ENCODE measurements at places on chromosomes 7 and 10.

- no peak for DNase-seq
Observed at GRCh38 chr7:45656431-45656830, 82.3 kb downstream of the ADCY1 start.

GRCh38 chr7:1225441-1226185 lies 7.1 kb upstream of the UNCX start:
- DNase-seq, result no peak

GRCh38 chr10:43125881-43126731 lies 12.1 kb upstream of the CSGALNACT2 start:
- DNase-seq, result no peak

- no peak for DNase-seq
Observed at GRCh38 chr10:1895691-1896090, 158.4 kb upstream of the ADARB2 start.

DNA sequence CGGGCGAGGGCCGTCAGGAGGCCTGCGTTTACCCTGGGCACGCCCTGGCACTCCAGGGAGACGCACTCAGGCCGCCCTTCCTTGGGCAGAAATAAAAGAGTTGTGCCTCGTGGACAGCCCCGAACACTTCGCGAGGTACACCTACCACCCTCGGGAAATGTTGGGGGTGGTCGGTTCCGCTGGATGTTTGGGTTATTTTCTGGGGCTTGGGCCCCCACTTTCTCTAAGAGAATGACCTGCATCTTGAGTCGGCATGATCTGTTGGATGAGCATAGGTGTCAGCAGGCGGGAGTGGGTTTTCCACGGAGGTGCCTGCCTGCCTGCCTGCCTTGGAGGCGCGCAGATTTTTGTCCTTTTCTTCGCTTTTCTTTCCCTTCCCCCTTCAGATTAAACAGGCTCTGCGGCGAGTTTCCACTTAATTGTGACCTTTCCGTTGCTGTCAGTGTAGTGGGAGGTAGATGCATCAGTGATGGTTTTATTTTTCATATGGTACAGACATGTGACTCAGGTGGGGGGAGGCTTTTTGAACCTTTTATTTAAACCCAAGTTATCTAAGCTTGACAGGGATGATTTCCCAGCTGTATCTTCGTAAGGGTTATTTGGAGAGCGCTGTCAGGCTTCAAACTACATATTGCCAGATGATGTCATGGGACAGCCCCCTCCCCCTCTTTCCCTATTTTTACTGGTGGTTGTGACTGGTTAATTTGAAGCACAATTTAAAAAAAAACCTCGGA lies 661 bp downstream of the HECTD2 start:
- no peak for DNase-seq

- DNase-seq, result no peak
Observed at GRCh38 chr7:139159900-139160675, 50.6 kb upstream of the ZC3HAV1 start.

DNA sequence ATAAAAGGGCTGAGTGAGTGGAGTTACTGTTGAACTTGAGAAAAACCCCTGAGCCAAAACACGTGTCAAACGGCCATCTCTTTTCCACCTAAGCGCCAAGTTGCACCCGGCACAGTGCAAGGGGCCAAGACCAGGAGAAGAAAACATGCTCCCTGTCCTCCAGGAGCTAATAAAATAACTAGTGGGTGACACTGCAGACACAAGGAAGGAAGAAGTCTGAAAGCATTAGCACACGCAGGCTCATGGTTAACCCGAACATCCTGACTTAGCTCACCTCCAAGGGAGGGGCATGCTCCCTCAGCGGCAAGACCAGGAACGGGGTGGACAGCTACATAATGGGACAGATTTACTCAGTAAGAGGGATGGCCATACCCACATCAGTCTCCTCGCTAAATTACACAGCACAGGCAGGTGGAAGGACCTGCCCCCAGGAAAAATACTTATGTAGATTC lies 65.0 kb downstream of the PIP4K2A start:
- DNase-seq, result no peak

DNA sequence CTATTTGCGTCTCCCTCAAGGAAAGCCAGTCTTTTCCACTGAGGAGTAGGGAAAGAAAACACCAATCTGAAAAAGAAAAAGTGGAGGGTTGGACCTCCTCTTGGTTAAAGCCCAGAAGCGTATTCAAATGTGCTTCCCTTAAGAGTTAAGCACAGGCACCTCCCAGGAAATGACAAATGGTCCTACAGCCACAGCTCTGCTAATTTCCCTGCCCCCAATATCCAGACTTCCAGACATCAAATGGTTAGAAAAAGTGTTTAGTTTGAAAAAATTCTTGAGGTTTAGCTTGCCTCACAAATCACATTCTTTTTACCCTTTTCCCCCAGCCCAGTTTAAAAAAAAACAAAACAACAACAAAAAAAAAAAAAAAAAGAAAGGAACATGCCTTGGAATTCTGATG lies 19.0 kb upstream of the COL1A2 start:
- no peak for DNase-seq

GRCh38 chr10:114100848-114101741 lies 57.4 kb downstream of the ADRB1 start:
- no peak for DNase-seq

GRCh38 chr7:109950821-109951564 lies 1139.9 kb upstream of the LRRN3 start:
- no peak for DNase-seq

GRCh38 chr10:26665080-26666048 lies 32.1 kb upstream of the PDSS1 start:
- DNase-seq, result no peak

DNA sequence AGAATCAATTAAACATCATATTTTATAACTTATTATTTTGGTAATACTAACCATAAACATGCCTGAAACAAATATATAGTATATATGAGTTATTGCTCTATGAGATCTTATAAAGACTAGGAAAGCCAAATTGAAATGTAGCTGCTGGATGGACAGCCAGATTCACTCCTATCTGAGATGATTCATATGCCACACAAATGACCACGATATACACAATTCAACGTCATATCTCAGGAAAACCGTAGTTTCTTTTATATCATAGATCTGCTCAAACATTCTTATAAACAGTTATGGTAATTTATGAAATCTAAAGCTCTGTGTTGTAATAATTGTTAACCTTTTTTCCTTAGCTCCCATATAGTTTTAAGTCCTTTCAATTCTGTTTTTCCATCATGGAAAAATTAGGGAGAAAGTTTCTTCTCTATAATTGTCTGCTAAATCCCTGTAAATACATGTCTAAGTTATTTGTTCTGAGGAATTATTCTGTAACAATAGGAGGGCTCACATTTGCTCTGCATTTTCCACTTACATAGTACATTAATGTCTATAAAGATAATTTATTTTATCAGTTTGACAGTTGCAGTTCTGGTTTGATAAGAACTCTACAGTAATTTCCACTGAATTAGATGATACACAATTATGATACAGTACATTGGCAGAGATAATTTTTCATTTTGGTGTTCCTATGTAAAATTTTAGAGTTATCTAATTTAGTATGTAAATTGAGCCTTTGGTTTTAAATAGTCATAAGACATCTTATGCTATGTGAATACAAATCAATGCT lies 42.7 kb downstream of the GNAT3 start:
- DNase-seq, result no peak

DNA sequence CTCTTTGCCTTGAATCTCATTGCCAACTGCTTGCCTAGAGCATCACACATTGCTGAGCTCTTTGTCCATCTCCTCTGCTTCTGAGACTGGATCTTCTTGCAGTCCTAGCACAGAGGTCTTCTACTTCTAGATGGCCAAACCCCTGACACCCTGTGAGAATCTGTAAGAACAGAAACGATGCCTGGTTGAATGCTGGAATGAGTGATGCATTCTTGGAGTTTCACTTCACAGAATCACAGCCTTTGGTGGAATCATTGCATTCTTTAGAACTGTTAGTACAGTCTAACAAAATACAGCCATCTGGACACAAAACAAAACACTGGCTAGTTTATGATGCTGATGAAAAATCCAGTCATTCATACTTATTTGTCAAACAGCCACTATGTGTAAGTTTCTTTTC lies 141.7 kb upstream of the ITGB1 start:
- no peak for DNase-seq

- DNase-seq, result no peak
Observed at GRCh38 chr7:155922067-155922816, 110.0 kb upstream of the SHH start.

DNA sequence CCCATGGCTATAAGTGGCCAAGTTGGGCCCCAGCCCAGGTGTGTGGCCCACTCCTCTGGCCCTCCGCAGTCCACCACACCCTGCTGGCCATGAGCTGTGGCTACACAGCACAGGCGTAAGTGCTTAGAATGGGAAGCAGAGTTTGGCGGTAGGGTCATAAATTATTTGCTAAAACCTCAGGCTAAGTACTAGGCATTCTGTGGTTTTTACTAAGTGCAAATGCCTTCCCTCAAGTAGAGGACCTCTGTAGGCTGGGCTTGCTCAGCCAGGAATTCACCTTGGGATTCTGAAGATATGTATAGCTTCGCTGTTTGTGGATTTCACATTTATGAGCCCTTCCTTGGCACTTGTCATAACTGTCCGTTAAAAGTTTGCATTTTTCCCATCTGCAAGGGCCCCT lies 44.8 kb upstream of the LOXL4 start:
- DNase-seq, result no peak

DNA sequence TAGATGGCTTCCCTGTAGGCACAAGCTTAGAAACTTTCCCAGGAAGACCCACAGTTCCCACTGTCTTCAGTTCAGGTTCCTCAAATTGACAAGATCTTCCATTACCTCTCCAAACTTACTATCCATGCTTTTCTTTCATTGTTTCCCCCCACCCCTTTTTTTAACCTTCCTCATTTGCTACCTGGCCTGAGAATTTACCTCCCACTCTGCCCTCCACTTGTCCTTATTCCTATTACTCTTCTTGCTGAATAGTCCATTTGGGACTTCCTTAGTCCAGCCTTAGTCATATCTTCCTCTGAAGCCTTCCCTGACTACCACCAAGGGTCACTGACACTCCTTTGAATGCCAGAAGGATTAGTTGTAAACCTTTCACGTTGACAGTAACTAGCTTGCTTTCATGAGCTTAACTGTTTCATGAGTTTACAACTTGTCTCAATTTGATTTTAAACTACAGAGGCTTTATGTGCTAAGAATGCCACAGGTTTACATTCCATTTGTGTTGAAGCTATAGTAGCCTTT lies 1.2 kb upstream of the CALU start:
- DNase-seq, result no peak

DNA sequence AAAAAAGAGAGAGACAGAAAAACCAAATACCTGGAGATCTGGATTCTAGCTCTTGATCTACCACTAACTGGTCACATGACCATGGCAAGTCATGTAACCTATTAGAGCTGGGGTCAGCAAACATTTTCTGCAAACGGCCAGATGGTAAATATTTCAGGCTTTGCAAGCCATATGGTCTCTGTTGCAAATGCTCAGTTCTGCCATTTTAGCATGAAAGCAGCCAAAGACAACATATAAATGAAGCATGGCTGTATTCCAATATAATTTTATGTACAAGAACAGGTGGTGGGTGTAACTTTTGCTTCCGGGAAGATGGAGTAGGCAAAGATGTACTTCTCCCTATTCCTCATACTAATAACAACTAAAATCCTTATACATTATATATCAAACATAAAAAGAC lies 6.7 kb downstream of the FRA10AC1 start:
- DNase-seq, result no peak

- DNase-seq, result no peak
Observed at GRCh38 chr10:75498884-75499350, 67.5 kb downstream of the LRMDA start.

GRCh38 chr10:17585016-17585415 lies 32.2 kb downstream of the HACD1 start:
- DNase-seq, result no peak

GRCh38 chr7:37489703-37490102 lies 41.0 kb upstream of the ELMO1 start:
- DNase-seq, result no peak

- DNase-seq, result no peak
Observed at GRCh38 chr10:20059084-20059835, 243.0 kb downstream of the PLXDC2 start.

DNA sequence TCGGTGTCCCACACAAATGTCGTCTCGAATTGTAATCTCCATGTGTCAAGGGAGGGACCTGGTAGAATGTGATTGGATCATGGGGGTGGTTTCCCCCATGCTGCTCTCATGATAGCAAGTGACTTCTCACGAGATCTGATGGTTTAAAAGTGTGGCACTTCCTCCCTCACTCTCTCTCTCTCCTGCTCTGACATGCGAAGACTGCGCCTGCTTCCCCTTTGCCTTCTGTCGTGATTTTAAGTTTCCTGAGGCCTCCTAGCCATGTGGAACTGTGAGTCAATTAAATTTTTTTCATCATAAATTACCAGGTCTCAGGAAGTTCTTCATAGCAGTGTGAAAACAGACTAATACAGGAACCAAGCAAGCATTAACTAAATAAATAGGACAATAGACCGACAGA lies 229.1 kb downstream of the GFRA1 start:
- no peak for DNase-seq

GRCh38 chr7:153532326-153532725 lies 519.9 kb upstream of the DPP6 start:
- no peak for DNase-seq

- DNase-seq, result no peak
Observed at GRCh38 chr7:41760293-41760692, 57.4 kb upstream of the INHBA start.

GRCh38 chr7:20350996-20351692 lies 20.4 kb downstream of the ITGB8 start:
- DNase-seq, result no peak

- DNase-seq, result no peak
Observed at GRCh38 chr10:132322586-132323048, 9.4 kb upstream of the LRRC27 start.

GRCh38 chr10:122646511-122647382 lies 52.9 kb downstream of the C10orf120 start:
- DNase-seq, result no peak

- DNase-seq, result no peak
Observed at GRCh38 chr10:69239816-69240434, 19.8 kb downstream of the HKDC1 start.

GRCh38 chr10:130764651-130765050 lies 546.9 kb downstream of the TCERG1L start:
- no peak for DNase-seq

GRCh38 chr10:98138031-98138430 lies 3.6 kb downstream of the R3HCC1L start:
- no peak for DNase-seq

DNA sequence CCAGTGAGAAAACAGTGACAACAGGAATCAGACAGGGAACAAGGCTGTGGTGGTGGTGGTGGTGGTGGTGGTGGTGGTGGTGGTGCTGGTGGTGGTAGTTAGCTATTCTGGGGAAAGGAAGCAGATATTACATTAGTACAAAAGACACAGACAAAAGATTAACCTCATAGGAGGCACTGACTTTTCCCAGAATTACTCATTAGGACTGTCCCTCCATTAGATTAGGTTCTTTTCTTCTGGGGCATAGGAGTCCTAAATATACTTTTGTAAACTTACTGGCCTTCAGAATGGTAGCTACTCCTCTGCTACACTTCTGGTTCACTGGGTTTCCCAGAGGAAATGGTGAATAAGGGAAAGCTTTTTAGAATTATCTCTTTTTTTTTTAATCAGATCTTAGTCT lies 156.6 kb upstream of the SEMA3D start:
- no peak for DNase-seq
